ENCODE measurements at places on chromosomes 11 and 22.

- DNase-seq: no peak
Observed at GRCh38 chr11:111765320-111765983, 737 bp downstream of the PPP2R1B start.

GRCh38 chr22:36415415-36416168 lies 27.8 kb upstream of the MYH9 start:
- no peak for DNase-seq

- no peak for DNase-seq
Observed at GRCh38 chr11:93526346-93526633, 16.9 kb downstream of the SMCO4 start.

GRCh38 chr11:80960381-80961029 lies 1519.7 kb upstream of the TENM4 start:
- DNase-seq: no peak

DNA sequence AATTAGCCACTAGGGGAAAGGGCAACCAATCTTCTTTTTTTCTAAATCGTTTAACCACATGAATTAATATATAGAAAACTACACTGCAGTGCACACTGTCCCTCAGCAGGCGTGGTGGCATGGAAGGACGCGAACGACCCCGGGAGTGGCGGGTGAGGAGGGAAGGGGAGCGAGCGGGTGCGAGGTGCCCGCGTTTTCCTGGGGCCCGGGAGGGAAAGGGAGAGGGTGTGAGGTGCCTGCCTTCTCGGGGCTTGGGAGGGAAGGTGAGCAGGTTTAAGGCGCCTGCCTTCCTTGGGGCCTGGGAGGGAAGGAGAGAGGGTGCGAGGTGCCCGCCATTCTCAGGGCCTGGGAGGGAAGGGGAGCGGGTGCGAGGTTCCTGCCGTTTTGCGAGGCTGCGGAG lies 765 bp downstream of the GAB4 start:
- no peak for DNase-seq

- no peak for DNase-seq
Observed at GRCh38 chr22:28589102-28589750, 90.4 kb downstream of the TTC28 start.

DNA sequence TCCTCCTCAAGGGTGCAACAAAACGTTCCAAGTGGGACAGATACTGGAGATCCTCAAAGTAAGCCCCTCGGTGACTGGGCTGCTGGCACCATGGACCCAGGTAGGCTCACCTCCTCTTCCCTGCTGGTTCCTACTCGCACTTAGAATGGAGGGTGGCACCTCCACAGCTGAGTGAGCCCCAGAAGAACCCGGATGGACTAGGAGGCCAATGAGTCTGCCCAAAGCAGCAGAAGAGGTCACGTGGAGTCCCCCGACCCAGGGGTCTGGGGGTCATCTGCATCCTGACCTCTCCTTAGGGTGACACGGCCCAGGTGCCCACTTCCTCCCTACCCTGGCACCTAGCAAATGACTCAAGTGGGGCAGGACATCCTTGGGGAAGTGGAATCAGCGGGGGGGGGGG lies 4.4 kb downstream of the APOL1 start:
- DNase-seq: no peak

DNA sequence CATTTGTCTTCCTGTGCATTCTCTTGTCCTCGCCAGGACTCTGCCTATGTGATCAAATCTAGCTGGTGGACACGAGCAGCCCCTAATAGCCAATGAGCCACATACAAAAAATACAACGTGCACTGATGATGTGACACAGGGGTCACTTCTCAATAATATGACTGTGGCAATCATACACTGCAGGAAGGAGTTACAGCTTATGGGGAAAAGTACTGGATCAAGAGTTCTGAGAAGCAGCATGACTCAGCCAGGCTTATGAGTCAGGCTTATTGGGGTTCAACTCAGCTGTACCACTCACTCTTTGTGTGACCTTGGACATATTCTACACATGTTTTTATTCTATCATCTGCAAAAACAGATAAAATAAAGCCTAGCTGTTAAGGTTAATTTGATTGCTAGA lies 889.4 kb upstream of the TENM4 start:
- DNase-seq: no peak

- no peak for DNase-seq
Observed at GRCh38 chr11:31646216-31646615, 136.6 kb downstream of the ELP4 start.

- no peak for DNase-seq
Observed at GRCh38 chr11:96105197-96105895, 181.4 kb upstream of the MTMR2 start.

DNA sequence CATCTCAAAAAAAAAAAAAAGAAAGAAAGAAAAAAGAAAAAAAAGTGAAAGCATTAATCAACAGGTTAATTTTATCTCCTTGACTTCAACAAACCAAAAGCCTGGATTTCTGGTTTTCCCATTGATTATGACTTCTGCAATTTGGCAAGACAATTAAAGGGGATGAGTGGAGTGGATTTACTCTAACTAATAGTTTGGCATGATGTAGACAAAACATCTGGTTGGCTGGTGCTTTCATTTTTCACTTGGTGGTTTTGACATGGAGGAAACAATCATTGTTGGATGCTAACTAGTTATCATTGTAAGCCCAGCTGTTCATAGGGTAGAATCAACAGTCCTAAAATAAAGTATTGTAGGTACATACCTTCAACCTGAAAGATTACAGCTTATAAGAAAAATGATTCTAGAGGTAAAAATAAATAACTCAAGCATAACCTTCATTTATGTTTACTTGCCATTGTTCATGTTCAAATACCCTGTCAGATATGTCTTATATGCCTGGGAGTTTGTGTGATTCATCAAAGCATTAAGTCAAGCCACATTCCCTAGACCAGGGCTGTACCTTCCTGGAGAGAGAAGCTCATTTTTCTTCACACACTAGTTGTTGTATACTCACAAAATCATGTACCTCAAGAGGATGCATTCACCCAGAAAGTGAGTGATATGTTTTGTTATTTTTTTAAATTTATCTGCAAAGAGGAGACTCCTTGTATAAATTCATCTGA lies 15.1 kb downstream of the FIBIN start:
- no peak for DNase-seq

DNA sequence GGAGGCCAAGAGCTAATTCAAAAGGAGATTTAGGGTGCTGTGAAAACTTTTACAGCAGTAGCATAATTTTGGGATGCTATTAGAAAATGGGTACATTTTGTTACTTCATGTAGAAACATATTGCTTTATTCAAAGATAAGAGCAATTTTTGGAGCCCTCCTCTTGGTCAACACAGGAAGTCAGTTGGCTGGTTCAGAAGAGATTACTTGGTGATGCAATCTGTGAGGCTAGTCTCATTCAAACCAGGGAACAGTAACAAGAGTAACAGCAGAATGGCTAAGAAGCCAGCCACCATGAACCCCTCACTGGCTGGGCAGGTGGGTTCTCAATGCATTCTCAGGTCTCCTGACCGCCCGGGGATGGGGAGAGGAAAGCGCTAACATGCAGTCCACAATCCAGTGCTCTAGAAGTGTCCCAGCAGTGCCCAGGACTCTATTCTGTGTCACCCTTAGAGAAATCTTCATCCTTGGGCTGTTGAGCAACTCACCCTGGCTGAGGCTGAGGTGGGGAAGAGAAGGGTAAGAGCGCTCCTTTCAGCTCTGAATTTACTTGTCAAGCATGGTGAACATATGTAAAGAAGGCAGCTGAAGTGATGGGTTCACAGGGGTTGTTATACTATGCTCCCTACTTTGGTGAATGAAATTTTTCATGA lies 262.2 kb upstream of the UBASH3B start:
- DNase-seq: no peak

GRCh38 chr11:1122664-1123002 lies 35.1 kb upstream of the MUC5AC start:
- no peak for DNase-seq

DNA sequence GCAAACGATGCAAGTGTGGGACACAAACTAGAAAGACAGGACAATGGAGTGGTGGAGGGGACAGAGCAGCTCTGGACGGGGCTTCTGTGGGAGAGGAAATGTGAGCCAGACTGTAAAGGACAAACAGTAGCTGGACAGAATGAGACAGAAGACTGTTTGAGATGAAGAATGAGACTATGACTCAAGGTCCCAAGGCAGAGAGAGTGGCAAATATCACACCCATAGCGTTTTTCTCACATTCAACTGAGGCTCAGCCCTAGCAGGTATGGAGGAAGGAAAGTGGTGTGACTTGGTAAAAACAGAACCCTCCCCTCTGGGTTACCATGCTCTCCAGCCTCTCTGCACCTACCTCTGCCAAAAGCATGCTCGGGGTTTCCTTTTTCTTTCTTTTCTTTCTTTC lies 96.5 kb downstream of the RPL27A start:
- DNase-seq: no peak

DNA sequence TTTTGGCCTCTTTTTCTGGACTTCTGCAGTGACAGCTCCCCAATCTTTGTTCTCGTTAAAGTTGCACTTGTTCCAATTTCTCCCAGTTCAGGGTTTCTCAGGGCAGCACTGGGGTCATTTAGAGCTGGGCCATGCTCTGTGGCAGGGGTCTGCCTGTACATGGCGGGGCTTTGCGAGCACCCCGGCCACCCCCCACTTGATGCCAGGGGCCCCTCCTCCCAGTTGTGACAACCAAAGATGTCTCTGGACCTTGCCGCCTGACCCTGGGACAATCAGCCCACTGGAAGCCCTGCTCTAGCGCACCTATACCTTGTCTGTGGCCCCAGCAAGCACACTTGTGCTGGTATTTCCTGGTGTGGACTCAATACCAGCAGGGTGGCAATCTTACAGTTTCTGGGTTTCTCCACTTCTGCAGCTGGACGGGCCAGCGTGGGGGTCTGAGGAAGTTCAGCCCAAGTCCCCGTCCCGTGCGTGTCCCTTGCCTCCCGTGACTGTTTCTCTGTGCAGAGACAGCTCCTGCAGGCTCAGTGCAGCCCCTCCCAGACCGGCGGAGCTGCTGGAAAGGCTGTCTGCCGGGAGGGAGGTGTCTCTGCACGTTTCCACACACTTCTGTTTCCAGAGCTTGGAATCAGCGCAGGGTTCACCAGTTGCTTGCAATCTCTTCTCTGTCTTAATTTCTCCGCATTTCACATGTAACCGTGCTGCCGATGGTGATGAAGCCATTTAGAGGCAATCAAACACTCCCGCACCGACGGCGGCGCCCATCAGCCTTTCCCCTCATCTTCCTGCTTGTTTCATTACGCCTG lies 1328.9 kb downstream of the BRD1 start:
- no peak for DNase-seq

DNA sequence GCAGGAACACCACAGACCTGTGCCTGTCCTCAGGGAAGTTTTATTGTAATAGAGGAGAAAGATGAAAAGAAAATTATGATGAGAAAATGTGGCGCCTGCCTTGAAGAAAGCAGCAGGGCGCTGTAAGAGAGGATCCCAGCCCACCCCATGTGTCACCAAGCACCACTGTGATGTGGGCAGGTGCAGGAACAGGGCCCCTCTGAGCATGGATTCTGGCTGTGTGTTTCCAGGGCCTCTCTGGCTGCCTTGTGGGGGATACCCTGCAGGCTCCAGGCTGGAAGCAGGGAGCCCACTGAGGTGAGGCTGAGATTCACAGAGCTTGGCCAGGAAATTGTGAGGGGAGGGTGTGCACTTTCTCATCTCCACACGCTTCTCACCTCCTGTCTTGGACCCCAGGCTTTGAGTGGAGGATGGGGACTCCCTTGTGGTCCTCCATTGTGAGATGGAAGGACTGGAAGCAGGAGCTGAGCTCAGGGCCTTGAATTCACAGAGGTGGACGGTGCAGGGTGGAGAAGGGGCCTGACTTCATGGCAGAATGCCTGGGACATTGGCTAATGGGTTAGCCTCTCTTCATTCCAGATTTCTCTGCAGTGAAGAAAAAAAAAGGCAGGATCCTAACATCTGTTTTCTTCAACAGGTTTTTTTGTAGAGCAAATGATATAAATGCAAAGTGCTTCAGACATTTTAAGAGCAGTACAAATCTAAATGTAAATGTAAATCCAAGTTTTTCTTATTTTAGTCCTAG lies 246.6 kb upstream of the B3GAT1 start:
- DNase-seq: no peak

DNA sequence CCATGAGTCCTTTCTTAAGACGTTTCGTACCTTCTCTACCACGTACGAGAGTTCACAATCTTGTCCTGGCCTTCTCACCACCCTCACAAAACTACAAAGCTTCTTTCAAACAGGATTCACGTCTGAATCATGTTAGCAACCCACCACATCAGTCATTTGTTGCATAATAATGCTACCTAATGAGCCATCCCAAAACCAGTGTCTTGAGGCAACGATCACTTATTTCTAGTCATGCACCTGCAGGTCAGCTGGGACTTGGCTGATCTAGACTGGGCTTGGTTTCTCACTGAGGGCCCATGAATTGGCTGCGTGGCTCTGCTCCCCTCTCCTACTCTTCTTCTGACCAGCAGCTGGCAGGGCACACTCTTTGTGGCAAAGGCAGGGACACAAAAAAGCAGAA lies 28.3 kb downstream of the LARGE1 start:
- no peak for DNase-seq

DNA sequence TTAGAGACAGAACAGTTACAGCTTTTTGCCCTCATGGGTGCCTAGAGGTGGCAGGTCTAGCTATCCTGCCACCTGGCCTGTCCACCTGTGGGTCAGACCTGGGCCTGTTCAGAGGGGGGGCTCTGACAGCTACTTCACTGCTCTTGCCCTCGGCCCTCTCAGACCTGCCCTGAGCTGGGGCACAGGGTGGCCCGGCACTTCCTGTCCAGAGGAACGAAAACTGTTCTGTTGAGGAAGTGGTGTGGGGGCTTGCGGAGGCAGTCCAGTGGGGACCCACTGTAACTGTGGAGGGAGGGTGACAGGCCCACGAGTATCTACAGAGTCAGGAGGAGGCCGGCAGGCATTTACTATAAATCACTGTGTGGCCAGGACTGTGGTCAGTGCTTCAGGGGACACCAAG lies 16.2 kb downstream of the TESMIN start:
- no peak for DNase-seq

GRCh38 chr22:38353701-38354100 lies 36.5 kb upstream of the CSNK1E start:
- DNase-seq: no peak

- no peak for DNase-seq
Observed at GRCh38 chr11:86176165-86176884, 68.2 kb upstream of the EED start.

DNA sequence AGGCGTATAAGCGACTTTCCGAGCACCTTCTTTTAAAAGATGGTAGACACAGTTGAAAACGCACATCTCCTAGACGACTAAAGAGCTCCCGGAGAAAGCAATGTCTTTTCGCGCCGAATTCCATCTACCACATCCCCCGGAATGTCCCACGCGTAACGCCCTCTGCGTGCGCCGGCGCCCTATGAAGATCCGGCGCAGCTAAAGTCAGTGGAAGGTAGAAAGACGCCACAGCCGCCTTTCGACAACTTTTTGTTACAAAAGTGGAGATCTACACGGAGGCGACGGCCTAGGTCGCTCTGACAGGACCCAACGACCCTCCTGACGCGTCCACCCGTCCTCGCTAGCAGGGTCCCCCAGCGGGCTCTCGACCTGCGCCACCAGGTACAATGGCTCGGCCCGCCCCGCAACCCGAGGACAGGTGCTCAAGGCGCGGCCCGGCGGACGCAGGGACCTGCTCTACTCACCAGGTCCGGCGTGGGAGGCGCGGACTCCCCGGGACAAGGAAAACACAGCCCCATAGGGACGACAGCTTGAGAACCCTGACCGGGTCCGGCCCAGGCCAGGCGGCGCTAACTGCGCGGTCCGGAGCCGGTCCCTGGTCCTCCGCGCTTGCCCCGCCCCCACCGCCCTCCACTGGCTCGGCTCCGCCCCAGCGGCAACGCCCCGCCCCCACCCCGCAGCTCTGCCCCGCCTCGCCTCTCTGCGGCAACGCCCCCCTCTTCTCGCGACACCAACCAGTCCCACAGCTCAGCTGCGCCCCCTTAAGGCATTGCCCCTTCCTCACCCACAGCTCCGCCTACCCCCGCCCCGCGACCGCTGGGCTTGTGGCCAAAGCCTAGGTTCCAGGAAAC lies at the start of gene SVIP:
TSS of gene SVIP (minus strand) at position 571 of the 851 bp plus-strand sequence. CDS start at position 518, 53 bp downstream.
- DNase-seq: peak; percentile 93

Measured in omental fat pad (tissue), 4 donors.